Cardiac septum (tissue), 1 donor: ENCODE measurements at places on chromosomes 2 and 18. TPM values are rescaled to one million over a fixed set of nuclear protein-coding genes. Genes with fewer than 3 reads are reported as not detected.
A peak's percentile ranks its signal among the peaks of the same experiment; 100 is the strongest.

- no peak for DNase-seq
These were observed 90.3 kb downstream of the LRP1B start for GRCh38 chr2:142040556-142040955.

Gene PPP1R1C
- 29.6 TPM for total RNA-seq

Gene UGT1A3
- not detected for total RNA-seq

Gene UGT1A9
- total RNA-seq, result not detected

GRCh38 chr2:96642564-96643360 lies at the start of gene FER1L5:
TSS of gene FER1L5 (plus strand) at chr2:96642764. CDS start at chr2:96642837, 73 bp downstream.
- no peak for DNase-seq

GRCh38 chr2:241855888-241856422 lies 2.7 kb downstream of the PDCD1 start:
- DNase-seq, result peak; percentile 55

DNA sequence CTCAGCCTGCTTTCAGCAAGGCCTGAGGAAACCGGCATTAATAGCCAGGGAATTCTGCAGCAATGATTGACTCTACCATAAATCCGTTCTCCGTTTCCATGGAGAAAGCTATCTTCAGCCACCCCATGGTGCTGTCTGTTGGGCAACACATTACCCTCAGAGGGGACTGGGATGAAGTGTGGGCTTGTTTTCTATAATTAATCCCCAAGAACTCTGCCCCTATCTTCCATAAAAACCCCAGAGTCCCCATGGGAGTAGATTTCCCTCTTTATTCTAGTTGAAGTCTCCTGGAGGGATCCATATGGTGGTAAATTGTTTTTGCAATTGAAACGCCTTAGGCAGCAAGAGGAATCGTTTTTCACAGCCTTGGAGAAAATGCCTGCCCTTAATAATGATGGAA lies 9.2 kb downstream of the G6PC2 start:
- no peak for DNase-seq
